ENCODE measurements at places on chromosomes 12 and 14.

DNA sequence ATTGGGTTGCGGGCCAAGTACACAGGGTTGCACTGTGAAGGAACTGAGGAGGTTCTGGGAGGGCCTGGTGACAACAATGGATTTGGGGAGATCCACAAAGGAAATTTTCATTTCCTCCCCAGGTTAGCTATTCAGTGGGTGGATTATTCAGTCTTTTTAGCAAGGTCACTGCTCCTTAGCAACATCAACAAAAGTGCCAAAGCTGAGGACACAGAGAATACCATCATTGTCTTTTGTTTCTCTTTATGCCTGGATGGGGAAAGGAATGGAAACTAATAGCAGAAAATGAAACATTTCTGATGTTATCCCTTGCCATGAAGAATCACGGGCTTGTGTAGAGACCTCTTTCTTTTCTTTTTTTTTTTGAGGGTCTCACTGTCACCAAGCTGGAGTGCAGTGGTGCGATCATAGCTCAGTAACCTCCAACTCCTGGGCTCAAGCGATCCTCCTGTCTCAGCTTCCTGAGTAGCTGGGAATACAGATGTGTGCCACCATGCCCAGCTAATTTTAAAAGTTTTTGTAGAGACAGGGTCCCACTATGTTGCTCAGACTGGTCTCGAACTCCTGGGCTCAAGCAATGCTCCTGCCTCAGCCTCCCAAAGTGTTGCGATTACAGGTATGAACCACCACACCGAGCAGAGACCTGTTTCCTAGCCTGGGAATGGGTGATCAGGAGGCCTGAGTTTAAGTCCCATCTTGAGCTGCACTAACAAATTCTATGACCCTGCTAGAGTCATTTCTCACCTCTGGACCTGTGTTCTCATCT is 6.5 kb downstream of the PPP1R3E start:
- DNase-seq = no peak

- no peak for DNase-seq
These were observed 153.9 kb downstream of the PRKCH start for GRCh38 chr14:61475316-61475715.

DNA sequence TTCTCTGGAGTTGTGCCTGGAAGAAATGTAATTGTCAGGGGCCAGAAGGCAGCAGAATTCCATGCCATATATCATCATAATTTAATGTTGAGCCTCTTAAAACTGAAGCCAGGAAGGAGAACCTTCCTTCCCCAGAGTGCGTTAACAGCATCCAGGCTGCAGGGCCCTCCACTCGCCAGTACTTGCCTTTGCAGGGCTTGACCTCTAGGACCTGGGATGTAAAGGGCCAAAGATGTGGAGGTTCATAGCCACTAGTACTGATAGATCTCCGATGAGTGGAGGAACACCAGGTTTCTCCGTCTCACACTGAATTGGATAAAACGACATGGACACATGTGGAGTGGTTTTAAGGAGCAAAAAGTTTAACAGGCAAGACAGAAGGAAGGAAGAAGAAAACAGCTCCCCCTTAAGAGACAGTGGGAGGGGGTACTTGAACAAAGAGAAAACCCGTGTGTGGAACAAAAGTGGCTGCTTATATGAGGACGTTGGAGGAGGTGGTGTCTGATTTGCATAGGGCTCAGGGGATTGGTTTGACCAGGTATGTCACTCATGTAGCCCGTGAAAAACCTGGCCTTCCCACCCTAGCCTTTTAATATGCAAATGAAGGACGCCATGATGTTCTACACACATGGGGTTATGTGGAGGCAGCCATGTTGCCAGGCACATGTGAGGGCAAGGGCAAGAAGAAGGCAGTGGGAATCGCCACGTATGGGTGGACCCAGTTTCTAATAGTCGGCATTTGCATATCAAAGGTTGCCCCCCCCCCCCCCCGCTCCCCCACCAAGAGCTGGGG is 38.8 kb upstream of the WSCD2 start:
- DNase-seq = no peak

DNA sequence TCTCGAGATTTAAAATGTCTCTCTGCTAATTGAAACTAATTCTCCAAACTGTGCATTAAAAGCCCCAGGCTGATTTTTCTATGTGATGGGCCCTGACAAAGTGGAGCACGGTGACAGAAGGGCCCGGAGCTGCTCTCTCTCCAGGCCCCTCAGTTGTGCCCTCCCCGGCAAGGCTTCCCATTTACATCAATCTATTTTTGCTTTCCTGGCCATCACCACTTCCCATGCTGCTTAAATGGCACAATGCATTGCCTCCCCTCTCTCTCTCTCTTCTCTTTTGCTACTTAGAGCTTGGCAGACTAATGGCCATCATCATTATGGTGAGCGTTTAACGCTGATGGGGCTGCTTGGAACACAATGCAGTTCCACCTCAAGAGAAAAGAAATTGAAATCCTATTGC is 270.7 kb upstream of the DIO3 start:
- DNase-seq = no peak

- no peak for DNase-seq
These were observed 31.8 kb upstream of the TEX22 start for GRCh38 chr14:105366386-105367074.

DNA sequence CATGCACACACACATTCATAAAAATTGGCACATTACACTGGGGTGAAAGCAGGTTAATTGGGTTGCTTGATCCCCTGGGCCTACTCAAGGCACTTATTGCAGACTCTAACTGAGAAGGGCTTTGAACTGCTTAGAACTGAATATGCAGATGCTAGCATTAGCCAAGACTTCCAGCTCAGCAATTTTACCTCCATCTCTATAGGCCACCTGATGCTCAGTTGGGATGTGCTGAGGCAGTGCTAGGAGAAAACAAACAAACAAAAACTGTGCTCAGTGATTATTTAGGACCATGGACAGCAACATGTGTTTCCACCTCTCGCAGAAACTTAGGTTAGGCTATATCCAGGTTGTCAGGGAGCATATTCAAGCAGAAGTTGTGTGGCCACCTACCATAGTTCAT is 124.8 kb upstream of the WSCD2 start:
- no peak for DNase-seq

DNA sequence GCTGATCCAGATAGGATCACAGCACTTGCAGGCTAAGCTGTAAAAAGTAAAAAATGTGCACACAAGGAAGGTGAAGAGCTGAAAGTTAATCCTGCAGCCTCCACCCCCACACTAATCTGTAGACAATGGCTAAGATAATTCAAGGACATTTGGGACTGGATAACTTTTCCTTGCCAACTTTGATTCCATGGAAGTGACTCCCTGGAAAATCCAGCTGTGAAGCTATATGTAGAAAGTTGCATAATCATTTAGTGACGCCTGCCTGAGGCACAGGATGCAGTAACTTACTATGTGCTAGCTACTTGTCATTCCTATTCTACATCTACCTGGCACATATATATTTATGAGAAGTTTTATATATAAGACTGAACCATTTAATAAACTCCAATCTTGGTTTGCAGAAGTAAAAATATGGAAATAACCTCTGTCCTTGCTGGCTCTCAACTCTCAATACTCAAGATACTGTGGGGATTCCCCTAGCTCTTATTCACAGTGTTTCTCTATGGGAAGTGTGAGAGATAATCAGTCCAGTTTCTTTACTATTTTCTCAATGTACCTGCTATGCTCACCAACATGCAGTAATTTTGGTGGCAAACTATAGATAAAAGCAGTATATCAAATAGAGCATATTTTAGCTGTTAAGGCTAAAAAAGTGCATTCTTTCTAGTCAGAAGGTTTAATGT is 14.8 kb downstream of the LDHB start:
- DNase-seq = no peak

DNA sequence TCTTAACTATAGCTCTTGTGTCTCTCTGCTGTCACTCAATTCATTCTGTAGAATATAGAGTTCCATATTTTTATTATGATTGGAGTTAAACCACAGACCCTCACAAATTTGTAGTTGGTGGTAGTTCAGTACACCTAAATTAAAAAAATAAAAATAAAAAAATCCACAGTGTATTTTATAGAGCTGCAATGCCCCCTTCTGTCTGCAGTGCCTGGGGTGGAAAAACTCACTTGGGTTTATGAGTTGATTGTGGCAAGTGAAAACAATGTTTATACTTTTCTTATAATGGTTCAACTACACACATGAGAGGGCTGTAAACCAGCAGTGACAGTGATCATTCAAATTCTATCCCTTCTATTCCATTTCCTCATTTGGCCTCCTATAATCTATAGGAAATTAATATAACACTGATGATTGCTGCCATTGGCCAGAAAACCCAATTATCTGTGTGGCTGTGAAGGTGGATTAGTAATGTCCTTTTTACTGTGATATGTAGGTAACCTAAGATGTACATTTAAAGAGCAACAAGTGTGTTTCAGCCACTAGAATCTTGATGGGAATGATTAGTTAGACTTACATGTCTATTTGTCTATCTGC is 166.9 kb upstream of the LRIG3 start:
- DNase-seq = no peak

- no peak for DNase-seq
These were observed 116.8 kb downstream of the NELL2 start for GRCh38 chr12:44759289-44759688.

DNA sequence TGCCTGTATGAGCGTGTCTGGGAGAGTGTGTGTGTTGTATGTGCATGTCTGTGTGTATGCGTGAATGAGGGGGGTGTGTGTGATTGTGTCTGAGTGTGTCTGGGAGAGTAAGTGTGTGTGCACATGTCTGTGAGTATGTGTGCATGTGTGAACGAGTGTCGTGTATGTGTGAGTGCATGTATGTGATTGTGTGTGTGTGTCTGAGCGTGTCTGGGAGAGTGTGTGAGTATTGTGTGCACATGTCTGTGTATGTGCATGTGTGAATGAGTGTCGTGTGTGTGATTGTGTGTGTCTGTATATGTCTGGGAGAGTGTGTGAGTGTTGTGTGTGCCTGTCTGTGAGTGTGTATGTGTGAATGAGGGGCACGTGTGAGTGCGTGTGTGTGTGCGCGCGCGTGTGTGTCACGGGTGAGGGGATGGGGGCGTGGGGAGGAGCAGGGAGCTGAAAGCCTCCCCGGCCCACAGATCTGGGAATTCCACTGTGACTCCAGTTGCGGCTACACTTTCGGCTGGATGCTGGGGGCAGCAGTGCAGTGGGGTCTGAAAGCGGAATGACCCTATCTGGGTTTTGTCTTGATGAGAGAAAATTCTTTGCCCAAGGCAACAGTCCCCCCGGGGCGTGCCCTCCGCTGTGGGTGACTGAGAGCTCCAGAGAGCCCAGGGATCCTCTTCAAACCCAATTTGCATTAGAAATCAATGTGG is 138.1 kb upstream of the MED13L start:
- no peak for DNase-seq

DNA sequence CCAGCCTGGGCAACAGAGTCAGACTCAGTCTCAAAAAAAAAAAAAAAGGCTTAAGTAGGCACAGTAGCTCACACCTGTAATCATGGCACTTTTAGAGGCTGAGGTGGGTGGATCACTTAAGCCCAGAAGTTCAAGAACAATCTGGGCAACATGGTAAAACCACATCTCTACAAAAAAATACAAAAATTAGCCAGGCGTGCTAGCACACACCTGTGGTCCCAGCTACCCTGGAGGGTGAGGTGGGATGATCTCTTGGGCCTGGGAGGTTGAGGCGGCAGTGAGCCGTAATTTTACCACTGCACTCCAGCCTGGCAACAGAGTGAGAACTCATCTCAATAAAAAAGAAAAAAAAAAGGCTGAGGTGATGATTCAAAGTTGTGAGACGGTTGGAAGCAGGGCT is 9.1 kb upstream of the RESF1 start:
- no peak for DNase-seq

DNA sequence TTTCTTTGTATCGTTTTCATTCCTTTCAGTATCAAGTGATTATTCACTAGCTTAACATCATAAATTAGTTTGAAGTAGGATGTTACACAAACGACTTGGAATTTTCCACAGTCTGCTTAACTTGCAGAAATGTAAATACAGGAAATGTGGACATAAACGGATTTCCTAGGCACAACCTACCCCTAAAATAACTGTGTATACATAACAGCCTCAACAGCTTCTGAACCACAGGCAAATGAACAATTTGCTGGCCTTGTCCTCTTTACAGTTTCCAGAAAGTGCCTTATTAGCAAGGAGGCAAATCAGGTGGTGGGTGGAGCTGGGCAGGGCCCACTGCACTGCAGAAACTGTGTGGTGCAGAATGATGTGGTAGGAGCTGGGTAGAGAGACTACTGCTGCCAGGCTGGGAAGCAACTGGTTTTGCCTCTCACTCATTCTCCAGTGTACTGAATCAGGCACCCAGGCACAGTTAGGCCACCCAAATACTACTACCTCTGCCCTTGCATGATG is 14.1 kb downstream of the DRAM1 start:
- peak; percentile 74 for DNase-seq

DNA sequence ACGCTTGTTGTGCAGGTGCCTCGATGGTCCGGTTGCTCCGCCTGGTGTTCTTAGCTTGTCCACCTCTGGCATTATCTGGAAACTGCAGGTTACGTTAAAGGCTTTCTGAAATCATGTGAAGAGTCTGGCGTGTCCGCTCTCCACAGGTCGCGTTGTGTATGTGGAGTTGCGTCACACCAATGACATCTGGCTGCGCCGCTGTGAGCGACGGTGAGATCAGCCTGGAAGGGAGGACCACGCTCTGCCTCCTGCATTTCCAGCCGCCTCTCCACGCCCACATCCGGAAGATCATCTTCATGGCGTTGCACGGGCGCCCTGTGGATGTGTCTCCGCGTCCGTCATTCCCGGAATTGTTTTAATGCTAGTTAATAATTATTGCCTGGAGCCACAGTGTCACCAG is 50.6 kb upstream of the GALNT9 start:
- no peak for DNase-seq

GRCh38 chr14:60643463-60644314 is 5.6 kb downstream of the SIX1 start:
- DNase-seq = no peak

Measured in BJ (cell line).